Natural killer cell treated with Interleukin-12 subunit alpha and Interleukin-12 subunit beta and Interleukin-15 and Interleukin-18, amount 100 ng/mL, for 72 hours (primary cell): ENCODE measurements at places on chromosomes 5 and 9. TPM values are rescaled to one million over a fixed set of nuclear protein-coding genes. Genes with fewer than 3 reads are reported as not detected.

RNF180 gene
- total RNA-seq, result not detected

GRCh38 chr5:56480705-56481427 is 247.7 kb upstream of the ANKRD55 start:
- DNase-seq, result no peak

- DNase-seq, result no peak
Measured at GRCh38 chr5:168073991-168074800, 217.2 kb upstream of the WWC1 start.

- no peak for DNase-seq
Measured at GRCh38 chr5:91272858-91273257, 110.3 kb downstream of the ARRDC3 start.

ANKRD18A gene
- total RNA-seq, result 2.7 TPM

DNA sequence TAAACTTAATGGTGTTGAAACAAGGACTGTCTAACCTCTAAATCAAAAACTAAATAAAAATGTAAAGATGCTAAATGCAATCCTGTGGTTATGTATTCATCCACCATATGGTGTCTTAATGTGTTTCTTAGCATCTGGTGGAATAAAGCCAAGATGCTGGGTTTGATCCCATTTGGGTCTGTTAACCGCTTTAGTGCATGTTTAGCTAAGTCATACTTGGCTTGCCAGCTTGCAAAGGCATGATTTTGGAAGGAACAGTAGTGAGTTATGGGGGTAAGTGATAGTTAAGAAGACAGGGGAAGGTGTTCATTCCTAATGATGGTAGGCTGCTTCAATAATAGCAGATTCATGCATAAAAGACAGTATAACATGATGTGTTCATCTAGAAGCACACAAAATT is 139.0 kb upstream of the SLC27A6 start:
- no peak for DNase-seq

DHX29 gene
- total RNA-seq, result 19.2 TPM

- DNase-seq, result no peak
Measured at GRCh38 chr9:74653410-74654080, 156.4 kb downstream of the RORB start.

DNA sequence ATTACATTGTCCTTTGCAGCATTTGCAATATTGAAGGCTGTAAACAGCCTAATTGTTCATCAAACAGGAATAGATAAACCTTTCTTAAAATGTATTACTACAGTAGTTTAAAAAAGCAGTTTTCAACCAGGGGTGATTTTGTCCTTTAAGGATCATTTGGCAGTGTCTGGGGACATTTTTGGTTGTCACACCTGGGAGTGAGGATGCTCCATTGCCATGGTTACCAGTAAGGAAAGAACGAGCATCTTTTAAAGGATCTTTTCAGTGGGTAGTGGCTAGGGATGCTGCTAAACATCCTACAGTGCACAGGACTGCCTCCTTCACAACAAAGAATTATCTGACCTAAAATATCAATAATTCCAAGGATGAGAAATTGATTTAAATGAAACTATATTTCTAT is 596.3 kb downstream of the HINT1 start:
- no peak for DNase-seq

- DNase-seq, result no peak
Measured at GRCh38 chr5:172313915-172314314, 30.4 kb upstream of the UBTD2 start.

DNA sequence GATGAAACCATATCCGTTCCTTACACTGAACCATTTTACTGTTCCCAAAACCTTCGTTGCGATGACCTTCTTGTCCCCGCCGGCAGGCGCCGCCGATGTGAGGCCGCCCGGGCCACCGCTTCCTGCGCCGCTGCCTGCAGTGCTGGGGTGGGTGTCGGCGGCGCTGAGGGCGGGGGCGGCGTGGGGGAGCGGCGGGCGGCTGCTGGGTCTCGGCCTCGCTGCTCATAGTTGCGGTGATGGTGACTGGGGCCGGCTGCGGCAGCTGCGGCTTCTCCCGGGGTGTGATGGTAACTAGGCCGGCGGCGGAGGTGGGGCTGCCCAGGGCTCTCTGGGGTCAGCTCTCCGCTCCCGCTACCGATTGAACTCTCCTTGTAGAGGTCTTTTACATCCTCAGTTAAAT is 14.1 kb upstream of the OR2S2 start:
- no peak for DNase-seq

- no peak for DNase-seq
Measured at GRCh38 chr9:133959171-133959570, 33.0 kb downstream of the VAV2 start.

- peak; percentile 73 for DNase-seq
Measured at GRCh38 chr5:134647750-134648424, 698 bp upstream of the SEC24A start.

ORM2 gene
- not detected for total RNA-seq

- peak; percentile 73 for DNase-seq
Measured at GRCh38 chr9:5459289-5459829, 9.0 kb downstream of the CD274 start.

MAMDC4 gene
- 16.0 TPM for total RNA-seq

DNA sequence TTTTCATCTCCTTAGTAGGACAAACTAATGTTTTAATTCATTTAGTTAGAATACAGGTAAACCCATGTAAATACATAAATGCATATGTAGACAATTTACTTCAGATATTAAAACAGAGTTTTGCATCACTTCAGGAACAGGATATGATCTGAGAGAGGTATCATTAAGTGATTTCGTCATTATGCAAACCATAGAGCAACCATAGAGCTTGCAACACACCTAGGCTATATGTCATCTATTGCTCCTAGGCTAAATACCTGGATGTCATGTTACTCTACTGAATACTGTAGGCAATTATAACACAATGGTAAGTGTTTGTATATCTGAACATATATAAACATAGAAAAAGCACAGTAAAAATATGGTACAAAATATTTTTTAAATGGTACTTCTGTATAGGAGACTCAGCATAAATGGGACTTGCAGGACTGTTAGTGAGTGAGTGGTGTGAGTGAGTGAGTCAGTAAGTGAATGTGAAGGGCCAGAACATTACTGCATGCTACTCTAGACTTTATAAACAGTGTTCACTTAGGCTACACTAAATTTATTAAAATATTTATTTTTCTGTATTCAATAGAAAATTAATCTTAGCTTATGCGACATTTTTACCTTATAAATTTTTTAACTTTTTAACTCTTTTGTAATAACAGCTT is 1377.5 kb upstream of the CDH9 start:
- no peak for DNase-seq

PTGDS gene
- total RNA-seq, result 4.4 TPM

GRCh38 chr5:140145818-140146522 is 20.2 kb downstream of the IGIP start:
- DNase-seq, result no peak

GRCh38 chr5:179731791-179732411 is 721 bp upstream of the MAML1 start:
- peak; percentile 67 for DNase-seq

GRCh38 chr5:10091701-10092100 is 158.0 kb downstream of the ATPSCKMT start:
- no peak for DNase-seq

GRCh38 chr9:107226421-107226820 is 56.7 kb upstream of the RAD23B start:
- DNase-seq, result no peak

RGS7BP gene
- not detected for total RNA-seq

DNA sequence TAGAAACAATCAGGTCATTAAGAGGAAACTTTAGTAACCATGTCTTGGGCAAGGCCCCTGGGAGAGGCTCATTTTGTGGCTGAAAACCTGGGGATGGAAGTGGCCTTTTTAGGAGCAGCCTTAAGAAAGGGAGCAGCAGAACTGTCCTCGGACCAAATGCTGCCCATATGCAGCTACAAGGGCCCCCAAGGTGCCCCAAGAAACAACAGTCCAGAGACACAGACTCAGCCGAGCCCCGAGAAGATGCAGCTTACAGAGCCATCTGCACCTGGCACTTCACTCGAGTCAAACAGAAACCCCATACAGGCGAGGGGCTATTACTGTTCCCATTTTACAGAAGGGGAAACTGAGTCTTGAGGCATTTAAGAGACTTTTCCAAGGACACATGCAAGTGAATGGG is 58.0 kb downstream of the COL23A1 start:
- DNase-seq, result no peak

DNA sequence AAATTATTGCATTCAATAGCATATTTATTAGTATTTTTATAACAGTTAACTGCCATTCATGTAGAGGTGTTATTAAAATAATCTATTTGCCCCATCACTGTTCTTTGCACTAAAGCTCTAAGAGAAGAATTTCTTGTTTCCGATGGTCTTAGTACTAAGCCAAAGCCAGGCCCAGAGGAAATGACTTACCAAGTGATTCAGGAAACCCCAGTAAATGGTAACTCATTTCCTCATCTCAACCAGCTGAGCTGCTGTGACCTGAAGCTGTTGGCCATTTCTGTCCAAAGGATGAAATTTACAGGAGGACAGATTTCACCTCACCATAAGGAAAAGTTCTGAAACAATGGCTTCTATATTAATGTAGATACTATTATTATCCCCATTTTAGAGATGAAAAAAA is 117.0 kb downstream of the PIK3R1 start:
- no peak for DNase-seq

DOCK2 gene
- total RNA-seq, result 526 TPM

- peak; percentile 26 for DNase-seq
Measured at GRCh38 chr5:1010641-1011046, 2.0 kb downstream of the NKD2 start.

GHR gene
- not detected for total RNA-seq

GRCh38 chr9:21047281-21047691 is 15.8 kb upstream of the HACD4 start:
- DNase-seq, result no peak

SLC6A19 gene
- total RNA-seq, result not detected

DNA sequence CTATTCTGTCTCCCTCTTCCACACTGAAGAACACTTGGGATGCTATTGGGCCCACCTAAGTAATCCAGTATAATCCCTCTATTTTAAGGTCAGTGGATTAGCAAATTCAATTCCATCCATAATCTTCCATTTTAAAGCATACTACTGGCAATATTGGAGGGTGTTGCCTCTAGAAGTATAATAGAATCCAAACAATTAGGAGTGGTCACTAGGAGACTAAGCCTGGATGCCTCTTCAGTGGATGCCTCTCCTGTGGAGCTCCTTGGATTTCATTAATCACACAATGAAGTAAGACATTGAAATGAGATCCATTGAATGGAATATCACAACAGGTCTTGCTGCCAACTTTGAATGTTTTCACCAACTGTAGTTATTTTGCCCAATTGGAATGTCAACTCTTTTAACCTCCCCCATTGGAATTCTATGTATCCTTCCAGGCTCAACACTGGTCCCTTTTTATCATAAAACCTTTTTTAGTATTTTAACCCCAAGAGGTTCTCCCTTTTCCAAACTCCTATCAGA is 311.6 kb downstream of the PLK2 start:
- no peak for DNase-seq

BTNL8 gene
- not detected for total RNA-seq

- DNase-seq, result no peak
Measured at GRCh38 chr5:136230176-136230575, 37.2 kb upstream of the SMIM32 start.

LHX6 gene
- not detected for total RNA-seq

DNA sequence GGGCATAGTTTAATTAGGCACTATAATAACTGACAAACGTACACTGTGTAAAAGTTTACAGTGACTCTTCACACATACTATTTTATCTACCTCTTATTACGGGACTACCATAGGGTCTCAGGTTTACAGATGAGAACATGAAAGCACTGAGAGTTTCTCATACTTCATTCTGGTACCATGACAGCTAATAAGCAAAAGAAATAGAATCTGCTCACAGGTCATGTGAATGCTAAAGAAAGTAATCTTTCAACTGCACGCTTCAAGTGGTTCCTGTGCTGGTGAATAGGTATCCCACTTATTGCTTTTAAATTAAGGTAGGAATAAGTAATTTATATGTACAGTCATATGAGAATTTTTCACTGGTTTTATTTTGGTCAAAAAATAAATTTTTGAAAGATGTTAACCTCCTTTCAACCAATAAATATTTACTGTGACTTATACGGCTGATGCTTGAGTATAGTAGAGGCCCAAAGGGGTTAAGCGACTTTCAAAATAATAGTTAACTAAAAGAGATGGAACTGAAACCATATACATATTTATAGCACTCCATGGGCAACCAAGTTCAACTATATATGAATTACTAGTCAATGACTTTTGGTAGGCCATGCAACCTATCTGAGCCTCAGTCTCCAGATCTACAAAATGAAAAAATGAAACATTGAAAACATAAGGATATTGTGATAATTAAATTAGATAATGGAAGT is 8.1 kb downstream of the CDKN2A start:
- no peak for DNase-seq
